ENCODE measurements at places on chromosomes 2 and 18.

DNA sequence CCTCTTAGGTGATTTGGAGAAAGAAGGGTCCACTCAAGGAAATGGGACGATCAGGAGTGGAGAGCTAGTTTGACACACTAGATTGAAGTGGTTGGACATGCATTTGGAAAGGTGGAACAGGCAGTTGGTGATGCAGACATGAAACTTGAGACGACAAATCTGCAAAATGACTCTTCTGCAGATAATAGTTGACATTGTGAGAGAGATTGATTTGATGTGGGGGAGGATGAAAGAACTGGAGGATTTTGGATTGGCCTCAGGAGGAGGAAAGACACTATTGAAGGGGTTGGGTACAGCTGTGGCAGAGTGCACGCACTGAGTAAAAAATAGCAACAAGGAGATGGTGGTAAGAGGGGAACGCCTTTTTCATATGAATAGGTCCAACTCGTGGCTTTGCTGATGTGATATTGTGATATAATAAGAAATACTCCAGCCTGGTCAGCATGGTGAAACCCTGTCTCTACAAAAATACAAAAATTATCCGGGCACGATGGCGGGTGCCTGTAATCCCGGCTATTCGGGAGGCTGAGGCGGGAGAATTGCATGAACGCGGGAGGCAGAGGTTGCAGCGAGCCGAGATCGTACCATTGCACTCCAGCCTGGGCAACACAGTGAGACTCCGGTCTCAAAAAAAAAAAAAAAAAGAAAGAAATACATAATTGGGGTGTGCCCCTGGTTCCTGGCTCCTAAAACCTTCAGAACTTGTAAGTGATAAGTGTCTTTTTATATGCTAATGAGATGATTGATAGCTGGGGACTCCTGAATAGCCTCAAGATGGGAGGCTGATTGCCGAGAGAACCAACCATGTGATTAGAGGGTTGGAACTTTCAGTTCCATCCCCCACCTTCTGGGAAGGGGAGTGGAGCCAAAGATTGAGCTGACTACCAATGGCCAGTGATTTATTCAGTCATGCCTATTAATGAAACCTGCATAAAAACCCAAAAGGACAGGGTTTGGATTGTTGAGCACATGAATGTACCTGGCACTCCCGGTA lies 9.7 kb downstream of the TTLL4 start:
- no peak for DNase-seq

- DNase-seq, result no peak
Measured at GRCh38 chr2:233064530-233065199, 4.5 kb downstream of the INPP5D start.

- DNase-seq, result no peak
Measured at GRCh38 chr18:49398331-49398730, 62.1 kb downstream of the DYM start.

GRCh38 chr18:79400091-79400590 lies 4.4 kb downstream of the NFATC1 start:
- no peak for DNase-seq

DNA sequence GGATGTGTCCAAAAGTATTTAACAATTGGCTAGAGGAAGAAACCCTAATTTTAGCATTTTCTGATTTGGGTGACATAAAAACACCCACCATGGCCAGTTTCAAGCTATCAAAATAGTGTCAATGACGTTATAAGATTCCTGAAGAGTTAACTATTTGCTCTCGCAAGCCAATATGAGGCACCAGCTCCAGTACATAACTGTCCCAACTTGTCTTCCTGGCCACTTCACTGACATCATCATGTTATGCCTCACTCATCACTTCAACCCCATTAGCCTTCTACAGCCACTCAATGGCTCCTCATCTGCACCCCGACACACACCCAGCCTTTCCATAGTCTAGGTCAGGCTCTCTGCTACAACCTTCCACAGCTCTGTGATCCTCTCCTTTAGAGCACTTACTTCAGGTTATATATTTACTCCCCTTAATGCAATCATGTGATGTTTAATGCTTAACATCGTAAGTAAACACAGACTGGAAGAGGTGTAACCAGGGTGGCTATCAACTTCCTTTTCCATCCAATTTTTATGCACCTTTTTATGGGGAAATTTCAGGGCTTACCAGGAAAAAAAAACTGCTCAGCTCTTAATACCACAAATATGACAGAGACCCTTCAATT lies 158.7 kb downstream of the VWC2L start:
- no peak for DNase-seq

- no peak for DNase-seq
Measured at GRCh38 chr2:33378556-33379210, 97.8 kb upstream of the RASGRP3 start.

DNA sequence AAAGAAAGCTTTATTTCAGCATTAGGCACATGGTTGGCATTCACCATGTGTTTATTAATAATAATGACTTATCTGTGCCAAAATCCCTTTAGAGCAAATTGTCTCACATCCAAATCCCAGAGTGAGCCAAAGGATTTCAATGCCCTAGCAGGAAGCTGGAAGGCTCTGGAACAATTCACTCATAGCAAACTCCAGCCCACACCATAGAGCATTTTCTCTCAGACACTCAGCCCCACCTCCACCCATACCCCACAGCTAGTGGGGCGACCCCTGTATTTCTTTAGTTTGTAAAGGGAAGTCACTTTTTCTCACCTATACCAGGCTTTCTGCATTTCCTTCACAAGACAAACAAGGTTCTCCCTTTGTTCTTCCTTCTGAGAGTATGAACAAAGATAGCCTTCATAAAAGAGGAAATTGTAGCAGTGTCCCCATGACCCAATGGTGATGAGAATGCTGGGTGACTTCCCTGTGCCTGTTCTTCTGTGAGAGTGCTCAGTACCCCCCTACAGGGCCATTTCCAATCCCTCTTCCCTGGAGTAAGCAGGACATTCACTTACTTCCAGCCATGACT lies 100.1 kb upstream of the APCDD1 start:
- DNase-seq, result no peak

GRCh38 chr2:1795261-1796231 lies 51.2 kb upstream of the PXDN start:
- no peak for DNase-seq

All from stimulated activated CD8-positive, alpha-beta memory T cell treated with anti-CD3 and anti-CD28 coated beads, Interleukin-15, amount 100 ng/mL, for 24 hours (primary cell).